Activated gamma-delta T cell (primary cell): ENCODE measurements at places on chromosomes 16 and 17.

- no peak for DNase-seq
These were observed 8.1 kb downstream of the CIBAR2 start for GRCh38 chr16:85104147-85104546.

DNA sequence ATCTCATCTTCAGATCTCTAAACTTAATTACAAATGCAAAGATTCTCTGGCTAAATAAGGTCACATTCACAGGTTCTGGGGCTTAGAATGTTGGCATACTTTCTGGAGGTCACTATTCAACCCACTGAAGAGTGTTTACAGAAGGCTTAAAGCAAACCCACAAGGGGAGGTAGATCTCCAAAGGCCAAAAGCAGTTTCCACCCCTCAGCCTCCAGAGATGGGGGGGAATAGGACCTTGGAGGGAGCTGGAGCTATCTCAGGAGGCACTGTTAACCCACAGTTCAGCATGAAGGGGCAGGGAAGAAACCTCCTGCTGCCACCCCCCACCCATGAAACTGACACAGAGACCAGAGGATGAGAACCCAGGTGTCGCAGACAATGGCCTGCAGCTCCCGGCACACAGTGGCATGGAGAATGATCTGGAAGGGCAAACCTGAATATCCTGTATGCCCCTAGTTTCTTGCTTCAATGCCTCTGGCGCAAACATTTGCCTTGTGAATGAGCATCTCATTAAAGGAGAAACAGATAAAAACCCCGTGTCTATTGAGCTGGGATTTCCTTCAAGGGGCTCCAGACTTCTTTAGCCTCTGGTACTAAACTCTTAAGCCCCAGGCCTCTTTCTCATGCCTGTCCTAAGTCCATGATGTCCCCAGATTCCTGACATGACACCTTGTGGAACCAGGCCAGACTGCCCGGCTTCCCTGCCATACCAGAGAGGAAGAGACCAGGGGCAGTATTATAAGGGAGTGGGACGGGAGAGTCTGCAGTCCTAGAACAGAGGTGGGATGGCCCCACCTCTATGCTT, 103.1 kb upstream of the CDH5 start:
- DNase-seq = no peak

DNA sequence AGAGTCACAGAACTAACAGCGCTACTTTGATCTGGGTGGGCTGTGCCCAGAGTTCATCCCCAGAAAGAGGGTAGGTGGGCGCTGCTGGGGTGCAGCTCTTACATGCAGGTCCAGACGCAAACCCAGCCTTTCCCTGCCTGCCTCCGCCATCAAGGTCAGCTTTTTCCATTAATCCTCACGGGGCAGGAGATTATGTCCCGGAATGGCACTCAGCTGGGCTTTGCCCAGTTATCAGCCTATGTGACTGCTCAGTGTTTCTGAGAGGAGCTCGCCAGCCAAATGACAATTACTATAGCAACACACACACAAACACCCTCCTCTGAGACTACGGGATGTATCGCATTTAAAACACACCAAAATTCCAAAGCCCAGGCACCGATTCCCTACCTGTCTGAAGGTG, 20.1 kb downstream of the GLYR1 start:
- DNase-seq = no peak

DNA sequence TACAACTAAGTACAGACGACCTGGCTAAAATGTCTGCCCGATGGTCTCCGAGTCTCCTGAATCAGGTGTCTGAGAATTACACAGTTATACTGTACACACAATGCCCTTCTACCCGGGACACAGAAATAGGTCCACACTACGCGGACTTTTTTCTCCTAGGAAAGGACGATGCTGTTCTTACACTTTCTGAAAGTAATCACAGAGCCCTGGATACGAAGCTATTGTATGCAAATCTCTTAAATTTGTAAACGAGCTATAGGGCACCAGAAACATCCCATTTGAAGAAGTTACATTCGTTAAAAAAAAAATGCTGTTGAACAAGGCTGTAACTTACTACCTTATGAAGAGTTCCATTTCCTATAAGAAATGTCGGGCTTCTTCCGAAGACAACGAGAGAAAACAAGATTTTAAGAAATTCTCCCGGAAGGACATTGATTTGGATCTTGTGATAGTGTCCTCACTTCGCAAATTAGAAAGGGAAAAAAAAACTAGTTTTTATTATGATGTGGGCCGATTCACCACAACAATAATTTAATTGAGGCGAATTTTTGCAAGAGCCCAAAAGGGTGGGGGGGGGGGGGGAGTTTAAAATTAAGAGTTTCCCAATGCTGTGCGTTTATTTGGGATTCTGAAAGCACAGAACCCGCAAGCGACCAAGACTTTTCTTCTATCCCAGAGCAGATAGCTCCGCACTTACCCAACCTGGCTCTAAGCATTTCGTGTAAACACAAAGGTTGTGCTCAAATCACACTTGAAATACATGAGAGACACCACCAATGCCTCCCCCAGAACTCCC, 1.5 kb upstream of the SOX9 start:
- no peak for DNase-seq

DNA sequence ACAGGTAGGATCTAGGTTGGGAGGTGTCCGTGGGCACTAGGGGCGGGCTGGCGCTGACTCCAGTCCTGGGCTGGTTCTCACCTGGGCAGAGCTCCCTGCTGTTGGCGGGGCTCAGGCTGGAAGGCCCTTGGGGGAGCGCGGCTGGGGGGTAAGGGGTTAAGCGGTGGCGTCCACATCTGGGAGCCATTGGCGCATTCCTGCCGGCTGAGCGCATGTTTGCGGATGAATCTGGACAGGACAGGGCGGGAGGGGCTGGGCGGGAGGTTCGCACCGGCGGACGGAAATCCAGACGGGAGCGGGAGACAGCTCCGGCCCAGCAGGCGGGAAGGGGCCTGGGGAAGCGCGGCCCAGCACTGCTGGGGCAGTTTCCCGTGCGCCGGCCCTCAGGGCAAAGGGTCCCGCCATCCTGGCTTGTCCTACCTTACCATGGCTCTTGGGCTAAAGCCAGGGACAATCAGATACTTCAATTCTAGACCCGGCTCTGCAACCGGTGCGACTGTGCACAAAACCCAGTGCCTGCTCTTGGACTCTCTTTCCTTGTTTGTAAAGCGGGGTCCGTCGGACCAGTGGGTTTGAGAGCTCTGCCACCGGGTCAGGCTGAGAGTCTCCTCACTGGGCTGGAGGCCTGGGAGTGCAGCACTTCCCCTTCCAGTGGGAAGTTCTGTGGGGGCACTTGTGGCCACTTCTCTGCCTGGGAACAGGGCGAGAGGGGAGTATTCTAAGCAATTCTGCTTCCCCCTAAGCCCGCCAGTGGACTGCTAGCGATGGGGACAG, 7.8 kb downstream of the RARA start:
- no peak for DNase-seq

GRCh38 chr17:33014751-33015150, 23.1 kb downstream of the SPACA3 start:
- DNase-seq = no peak

DNA sequence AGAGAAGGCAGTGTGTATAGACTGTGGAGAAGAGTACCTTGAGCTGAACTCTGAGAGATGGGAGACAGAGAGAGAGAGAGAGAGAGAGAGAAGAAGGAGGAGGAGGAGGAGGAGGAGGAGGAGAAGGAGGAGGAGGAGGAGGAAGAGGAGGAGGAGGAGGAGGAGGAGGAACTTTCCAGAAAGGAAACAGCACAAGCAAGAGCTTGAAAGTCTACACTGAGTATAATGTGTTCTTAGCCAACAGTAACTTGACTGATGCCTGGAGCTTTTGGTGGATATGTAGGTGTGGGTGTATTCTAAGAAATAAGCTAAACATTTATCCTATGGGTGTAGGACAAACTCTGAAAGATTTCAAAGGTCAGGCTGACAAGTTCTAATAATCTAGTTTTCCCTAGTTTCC, 116.4 kb downstream of the SNX11 start:
- DNase-seq = no peak

- no peak for DNase-seq
These were observed 13.7 kb downstream of the ZNRF1 start for GRCh38 chr16:75012380-75013081.

DNA sequence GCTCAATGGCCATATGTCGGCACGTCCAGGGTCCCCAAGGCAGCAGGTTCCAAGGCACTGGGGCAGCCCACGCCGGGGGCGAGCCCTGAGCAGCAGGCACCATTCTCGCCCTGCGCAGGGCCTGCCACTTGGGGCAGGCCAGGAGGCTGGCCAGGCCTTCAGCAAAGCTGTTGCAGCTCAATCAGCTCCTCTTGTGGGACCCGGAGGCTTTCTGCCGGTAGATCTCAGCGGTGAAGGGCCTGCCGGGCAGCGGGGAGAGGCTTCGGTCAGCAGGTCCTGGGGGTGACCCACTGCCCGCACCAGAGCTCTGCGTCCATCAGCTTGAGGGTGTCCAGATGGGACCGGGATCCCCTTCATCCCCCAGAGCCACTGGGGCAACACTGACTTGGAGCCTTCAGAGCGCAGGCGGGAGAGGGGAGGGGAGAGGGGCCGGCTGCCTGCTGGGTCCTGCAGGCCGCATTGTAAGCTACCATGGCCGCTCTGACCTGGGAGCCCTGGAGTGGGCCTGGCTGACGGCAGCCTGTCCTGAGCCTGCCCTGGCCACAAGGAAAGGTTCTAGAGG, 9.5 kb upstream of the RASD1 start:
- DNase-seq = no peak

- DNase-seq = no peak
These were observed 88.2 kb downstream of the WDR59 start for GRCh38 chr16:74896389-74897370.

GRCh38 chr17:76992891-76993290, 124.7 kb downstream of the MGAT5B start:
- DNase-seq = no peak

DNA sequence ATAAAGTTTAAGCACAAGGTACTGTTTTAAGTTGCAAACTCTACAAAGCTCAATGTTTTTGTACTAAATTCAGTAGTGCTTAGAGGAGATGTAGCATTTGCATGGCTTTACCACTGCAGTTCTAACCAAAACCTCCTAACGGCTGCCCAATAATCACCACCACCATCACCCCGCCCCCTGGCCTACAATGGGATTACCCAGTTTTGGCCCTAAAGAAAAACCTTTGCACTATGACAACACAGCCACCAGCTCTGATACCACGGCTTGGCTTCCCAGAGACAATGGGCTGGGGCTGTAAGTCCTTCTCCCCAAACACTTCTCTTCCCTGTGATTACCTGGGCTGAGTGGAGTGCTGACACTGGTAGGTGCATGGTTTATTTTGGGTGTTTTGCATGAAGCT, 58.4 kb upstream of the MTMR4 start:
- DNase-seq = no peak

DNA sequence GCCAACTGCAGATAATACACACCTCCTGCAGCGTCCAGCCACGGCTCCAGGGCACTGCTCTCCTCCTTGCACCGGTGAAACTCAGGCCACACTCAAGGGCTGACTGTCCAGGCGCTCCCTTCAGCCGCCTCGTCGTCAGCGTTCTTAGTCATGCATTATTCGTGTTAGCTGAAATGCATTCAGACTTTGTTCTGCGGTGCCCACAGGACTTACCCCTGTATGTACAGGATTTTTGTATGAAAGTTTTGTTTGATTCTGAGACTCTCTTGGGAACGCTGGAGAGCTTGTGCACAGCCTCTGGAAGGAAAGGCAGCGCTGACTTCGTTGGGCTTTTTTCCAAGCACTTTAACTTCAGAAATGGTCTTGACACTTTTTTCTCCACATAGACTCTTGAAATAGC, 22.1 kb downstream of the CIBAR2 start:
- no peak for DNase-seq
